ENCODE measurements at places on chromosomes 11 and 22.
A peak's percentile ranks its signal among the peaks of the same experiment; 100 is the strongest.

DNA sequence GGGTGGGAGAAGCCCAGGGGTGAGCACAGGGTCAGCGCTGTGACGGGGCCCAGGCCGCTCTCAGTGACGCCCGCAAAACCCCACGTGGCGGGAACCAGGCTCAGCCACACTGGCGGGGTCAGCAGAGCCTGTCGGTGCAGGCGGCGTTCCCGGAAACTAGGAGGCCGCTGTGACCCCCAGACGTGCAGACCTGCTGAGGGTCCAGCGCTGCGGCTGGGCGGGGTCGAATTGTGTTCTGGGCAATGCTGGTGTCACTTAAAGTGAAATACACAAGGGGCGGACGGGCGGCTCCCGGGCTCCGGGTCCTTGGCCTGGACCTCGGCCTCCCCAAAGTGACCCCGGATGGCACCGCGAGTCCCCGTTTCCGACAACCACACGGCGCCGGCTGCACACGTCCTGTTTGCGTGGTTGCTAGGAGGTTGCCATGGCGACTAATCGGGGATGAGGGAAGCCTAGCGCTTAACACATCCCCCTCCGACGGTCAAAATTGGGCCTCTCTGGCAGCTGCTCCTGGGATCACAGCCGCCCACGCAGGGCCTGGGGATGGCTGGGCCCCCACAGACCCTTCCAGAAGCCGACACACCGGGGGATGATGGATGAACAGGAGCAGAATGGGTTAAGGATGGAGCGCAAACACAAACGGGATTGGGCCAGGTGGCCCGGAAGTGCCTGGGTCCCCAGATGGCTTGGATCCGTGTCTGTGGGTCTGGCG is 81.7 kb upstream of the PRR5 start:
- DNase-seq = peak; percentile 84

DNA sequence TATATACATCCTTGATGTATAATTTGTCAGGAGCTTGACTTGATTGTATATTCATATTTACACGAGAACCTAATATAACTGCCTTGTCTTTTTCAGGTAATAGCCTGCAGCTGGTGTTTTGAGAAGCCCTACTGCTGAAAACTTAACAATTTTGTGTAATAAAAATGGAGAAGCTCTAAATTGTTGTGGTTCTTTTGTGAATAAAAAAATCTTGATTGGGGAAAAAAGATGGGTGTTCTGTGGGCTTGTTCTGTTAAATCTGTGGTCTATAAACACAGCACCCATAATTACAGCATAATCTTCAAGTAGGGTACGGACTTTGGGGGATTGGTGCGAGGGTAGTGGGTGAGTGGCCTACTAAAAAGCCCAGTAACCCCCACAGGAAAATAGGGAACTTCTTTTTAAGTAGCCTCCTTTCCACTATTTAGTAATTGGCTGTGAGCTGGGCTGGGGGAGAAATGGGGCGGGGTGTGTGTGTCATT is 7.5 kb downstream of the MALAT1 start:
- no peak for DNase-seq

- no peak for DNase-seq
Measured at GRCh38 chr11:1565904-1566247, 6.2 kb downstream of the DUSP8 start.

DNA sequence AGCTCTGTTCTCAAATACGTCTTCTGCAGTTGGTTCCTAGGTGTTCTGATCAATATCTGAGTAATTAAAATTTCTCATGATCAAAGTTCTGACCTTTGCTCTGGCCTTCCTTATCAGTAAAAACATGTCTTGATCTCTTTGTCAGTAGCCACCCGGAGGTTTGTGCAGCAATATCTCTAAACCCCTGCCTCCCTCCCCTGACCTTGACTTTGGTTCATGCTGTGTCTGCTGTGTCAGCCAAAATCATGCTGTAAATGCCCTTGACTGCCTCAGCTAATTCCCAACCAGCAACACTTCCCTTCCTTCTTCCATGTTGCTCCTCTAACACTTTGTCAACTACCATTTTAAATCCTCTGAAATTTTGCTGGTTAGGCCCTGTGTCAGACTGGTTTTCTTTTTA is 424.7 kb downstream of the FAM181B start:
- no peak for DNase-seq

DNA sequence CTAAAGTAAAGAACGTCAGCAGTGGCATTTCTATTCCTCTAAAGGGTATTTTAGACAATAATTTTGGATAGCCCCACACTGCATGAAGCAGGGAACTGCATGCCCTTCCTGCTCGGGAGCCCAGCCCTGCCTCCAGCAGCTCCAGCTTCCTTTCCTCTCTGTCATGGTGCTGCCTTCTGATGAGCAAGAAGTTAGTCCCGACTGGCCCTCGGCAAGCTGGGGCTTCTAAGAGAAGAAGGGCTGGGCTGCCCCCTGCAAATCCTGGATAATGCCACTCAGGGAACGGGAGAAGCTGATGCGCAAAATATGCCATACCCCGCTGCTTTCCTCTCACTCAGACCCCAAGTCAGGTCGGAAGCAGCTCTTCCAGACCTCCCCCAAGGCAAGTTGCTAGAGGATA is 296.4 kb downstream of the ETS1 start:
- no peak for DNase-seq

GRCh38 chr11:81717695-81718094 is 1016.0 kb downstream of the FAM181B start:
- DNase-seq = no peak

- no peak for DNase-seq
Measured at GRCh38 chr22:41531715-41532477, 12.4 kb downstream of the POLR3H start.

- DNase-seq = no peak
Measured at GRCh38 chr11:134503596-134503995, 91.6 kb upstream of the B3GAT1 start.

- DNase-seq = no peak
Measured at GRCh38 chr11:10109806-10110205, 184.2 kb downstream of the SBF2 start.

DNA sequence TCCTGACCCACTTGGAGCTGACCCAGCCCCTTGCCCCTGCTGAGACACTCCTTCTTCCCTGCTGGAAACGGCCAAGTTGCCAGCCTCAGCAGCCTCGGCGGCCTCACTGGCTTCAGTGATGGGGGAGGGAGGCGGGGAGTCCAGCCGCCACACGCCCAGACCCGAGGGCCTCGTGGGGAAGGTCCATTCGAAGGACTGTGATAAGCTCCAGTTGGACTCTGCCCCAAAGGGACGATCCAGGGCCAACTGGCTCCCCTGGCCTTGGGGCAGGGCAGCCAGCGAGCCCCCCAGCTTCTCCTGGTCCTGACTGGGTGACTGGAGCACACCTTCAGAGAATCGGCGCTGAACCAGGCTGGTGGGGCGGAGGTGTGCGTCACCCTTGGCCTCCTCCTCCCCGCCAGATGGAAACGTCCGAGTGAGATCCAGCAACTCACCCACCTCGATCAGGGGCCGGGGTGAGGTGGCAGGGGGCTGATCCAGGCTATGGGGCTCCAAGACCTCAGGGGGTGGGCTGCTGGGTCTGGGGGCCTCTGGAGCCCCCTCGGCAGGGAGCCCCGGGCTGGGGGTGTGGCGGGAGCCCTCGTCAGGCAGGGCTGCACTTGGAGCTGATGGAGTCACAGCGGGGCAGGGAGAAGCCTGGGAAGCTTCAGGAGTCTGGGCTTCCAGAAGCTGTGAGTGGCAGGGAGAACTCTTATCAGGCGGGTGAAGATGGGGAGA is 11.5 kb downstream of the TNKS1BP1 start:
- DNase-seq = no peak

DNA sequence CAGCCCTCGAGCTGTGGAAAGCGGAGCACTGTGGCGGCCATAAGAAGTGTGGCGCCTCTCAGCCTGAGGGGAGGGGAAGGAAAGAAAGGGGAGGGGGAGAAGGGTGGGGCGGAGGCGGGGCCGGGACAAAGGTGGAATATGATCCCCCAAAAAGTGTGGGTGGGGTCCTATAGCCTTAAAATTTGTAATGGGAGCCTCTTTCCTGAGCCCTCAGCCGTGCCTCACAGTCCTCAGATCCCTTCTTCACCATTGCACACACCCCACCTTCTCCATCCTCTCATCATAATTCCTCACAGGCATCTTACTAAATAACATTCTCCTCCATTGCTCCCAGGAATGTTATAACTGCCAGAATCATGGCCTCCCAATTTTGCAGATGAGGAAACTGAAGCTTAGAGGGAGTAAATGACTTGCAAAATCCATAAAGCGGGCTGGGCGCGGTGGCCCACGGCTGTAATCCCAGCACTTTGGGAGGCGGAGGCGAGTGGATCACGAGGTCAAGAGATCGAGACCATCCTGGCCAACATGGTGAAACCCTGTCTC is 600 bp upstream of the RAB6A start:
- no peak for DNase-seq

GRCh38 chr11:2571598-2572281 is 126.9 kb downstream of the KCNQ1 start:
- no peak for DNase-seq

- no peak for DNase-seq
Measured at GRCh38 chr11:7600205-7600775, 73.0 kb downstream of the CYB5R2 start.

DNA sequence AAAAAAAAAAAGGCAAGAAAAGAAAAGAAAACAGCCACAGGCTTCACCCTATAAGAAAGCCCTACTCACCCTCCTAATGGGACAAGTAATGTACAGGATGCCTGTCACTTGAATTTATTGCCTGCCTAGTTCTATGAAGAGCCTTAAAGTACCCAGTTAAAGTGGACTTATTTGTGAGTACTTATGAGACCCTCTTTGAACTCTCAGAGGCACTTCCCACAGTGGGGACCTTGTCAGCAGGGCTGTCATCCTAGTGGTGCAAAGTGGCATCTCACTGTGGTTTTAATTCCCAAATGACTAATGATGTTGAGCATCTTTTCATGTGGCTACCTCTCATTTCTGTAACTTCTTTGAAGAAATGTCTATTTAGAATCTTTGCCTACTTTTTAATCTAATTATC is 41.8 kb upstream of the BARX2 start:
- no peak for DNase-seq

DNA sequence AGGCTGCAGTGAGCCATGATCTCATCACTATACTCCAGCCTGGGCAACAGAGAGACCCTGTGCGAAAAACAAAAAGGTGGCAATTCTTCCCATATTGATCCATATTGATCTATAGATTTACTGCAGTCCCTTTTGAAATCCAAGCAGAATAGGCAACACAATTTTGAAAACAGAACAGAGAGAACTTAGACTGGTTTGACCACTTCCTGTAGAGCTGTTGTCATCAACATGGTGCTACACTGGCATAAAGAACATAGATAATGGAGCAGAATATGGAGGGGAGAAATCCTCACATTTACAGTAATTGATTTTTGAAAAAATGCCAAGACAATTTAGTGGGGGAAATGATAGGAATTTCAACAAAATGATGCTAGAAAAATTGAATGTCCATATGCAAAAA is 34.1 kb downstream of the GRK3 start:
- DNase-seq = no peak

DNA sequence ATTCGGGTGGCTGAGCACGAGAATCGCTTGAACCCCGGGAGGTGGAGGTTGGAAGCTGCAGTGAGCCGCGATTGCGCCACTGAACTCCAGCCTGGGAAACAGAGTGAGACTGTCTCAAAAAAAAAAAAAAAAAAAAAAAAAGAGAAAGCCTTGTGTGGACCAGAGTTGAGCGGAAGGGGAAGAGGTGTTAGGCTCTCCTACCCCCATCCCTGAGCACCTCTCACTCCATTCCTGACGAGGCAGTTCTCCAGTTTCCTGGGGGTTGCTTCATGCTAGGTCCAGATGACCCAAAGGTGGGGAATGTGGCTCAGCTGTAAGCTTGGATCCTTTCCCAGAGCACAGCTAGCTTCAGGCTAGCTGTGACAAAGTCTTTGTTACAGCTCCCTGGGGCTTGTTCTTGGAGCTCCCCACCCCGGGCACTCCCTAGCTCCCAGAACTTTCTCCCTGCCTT is 8.8 kb upstream of the DNAL4 start:
- DNase-seq = peak; percentile 16

- no peak for DNase-seq
Measured at GRCh38 chr11:112279901-112280267, 19.2 kb upstream of the PLET1 start.

GRCh38 chr11:69920345-69921127 is 101.3 kb upstream of the FGF3 start:
- DNase-seq = no peak

DNA sequence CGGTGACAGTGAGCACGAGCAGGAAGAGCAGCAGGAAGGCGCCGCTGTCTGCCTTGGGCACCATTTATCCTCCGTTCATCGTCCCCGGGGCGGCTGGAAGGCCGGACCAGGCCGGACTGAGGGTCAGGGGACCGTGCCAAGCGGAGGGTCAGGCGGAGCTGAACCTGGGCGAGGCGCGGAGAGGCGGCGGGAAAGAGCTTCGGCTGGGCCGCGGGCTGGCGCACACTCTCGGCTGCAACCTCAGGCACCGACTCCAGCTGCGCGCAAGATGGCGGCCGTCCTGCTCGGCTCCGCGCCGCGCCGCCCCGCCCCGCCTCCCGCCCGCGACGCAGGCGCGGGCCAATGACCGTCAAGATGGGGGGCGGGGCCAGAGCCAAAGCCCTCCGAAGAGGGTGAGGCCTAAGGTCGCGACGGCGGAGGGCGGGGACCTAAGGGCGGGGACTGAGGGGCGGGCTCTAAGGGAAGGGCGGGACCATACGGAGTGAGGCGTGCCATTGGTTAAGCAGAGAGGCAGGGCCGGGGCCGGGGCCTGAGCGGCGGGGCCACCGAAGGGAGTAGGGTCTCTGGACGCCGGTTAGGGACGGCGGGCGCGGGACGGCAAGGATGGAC is at the start of gene DGCR2:
TSS of gene DGCR2 (minus strand) at position 270 of the 609 bp plus-strand sequence. CDS start at position 64, 206 bp downstream.
- DNase-seq = peak; percentile 93

DNA sequence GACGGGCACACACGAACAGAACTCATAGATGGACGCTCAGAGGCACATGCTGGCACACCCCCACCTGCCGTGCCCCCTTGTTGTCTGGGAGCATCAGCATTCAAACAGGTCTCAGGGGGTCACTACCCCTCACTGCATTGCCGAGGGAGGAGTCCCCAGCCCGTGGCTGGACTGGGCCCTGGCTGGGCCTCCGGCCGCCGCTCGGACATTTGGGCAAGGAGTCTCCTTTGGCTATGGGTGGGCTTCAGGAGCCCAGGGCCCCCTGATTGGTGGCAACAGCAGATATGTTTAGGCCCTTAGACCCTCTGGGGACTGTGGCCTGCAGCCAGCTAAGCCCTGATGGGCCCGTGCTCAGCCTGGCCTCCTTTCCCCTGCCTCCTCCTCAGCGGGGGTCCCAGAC is 41.9 kb downstream of the FLRT1 start:
- no peak for DNase-seq

GRCh38 chr11:12086271-12087074 is 23.9 kb upstream of the MICAL2 start:
- no peak for DNase-seq

All from DMS153 (cell line).